ENCODE measurements at places on chromosomes 3 and 15. TPM values are rescaled to one million over a fixed set of nuclear protein-coding genes. Genes with fewer than 3 reads are reported as not detected.

The IGSF10 gene
- 1.9 TPM for total RNA-seq

The MEGF11 gene
- total RNA-seq = 0.28 TPM

The SLC15A2 gene
- 1.0 TPM for total RNA-seq

The GABRB3 gene
- total RNA-seq = 2.8 TPM

The UBAP1L gene
- 0.61 TPM for total RNA-seq

The KIF7 gene
- total RNA-seq = 2.7 TPM

DNA sequence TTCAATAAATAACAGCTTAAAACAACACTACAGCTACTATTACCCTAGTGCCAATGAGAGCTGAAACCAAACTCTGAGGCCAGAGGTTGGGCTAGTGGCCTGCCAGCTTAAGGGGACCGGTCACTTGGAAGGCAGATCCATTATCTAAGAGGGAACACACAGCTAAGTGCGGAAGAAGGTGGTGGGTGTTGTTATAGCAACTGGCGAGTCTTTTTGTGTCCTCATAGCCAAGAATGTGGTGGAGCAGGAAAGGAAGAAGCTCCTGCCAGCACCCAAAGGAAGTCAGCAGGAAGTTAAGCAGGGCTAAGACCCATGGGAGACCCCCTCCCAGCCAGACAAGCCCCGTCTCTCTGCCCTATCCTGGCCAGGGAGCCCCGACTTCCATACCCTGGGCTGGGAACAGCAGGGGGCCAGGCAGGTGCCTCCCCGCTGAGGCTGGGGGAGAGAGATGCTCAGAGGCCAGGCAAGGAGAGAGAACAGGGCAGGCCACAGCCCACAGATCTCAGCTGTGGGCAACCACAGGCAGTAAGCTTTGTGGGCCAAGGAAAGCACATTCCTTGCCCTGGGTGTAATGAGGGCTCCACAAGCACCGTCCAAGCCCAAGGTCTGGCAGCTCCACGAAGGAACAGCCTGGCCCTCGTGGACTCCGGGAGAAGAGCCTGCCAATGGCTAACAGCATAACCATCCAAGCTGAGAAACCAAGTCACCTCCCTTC, 34.0 kb upstream of the HRH1 start:
- DNase-seq = no peak
- no peaks in the 10 kb centered on the region for H3K36me3 ChIP-seq
- no peaks in the 10 kb centered on the region for H3K4me1 ChIP-seq
- no peak overlapping the region for H3K27ac ChIP-seq

- no peaks in the 10 kb centered on the region for H3K4me1 ChIP-seq
- no peaks in the 10 kb centered on the region for H3K27me3 ChIP-seq
- H3K36me3 ChIP-seq = no peaks in the 10 kb centered on the region
- DNase-seq = no peak
- no peak overlapping the region for H3K4me3 ChIP-seq
Measured at GRCh38 chr3:11509173-11510000, 134.3 kb downstream of the VGLL4 start.

DNA sequence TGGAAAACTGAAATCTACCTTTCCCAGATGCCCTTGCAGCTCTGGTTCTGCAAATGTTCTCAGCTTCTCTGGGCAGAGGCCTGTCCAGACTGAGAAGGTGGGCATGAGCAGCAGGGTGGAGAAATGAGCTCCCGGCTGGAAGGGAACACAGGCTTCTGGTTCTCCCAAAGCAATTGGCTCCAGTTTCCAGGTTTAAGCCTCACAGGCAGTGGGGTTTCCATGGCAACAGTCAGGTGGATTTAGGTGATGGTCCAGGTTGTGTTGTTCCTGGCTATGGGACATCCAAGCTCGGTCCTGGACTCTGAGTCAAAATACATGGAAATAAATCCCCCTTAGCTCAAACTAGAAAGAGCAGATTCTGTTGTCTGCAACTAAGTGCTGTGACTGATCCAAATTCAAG, 94.6 kb upstream of the IQSEC1 start:
- no peaks in the 10 kb centered on the region for H3K36me3 ChIP-seq
- no peaks in the 10 kb centered on the region for H3K27me3 ChIP-seq
- H3K27ac ChIP-seq = no peak overlapping the region
- no peak for DNase-seq

- peaks cover 10% of the 10 kb centered on the region for H3K27me3 ChIP-seq
- no peak for DNase-seq
- no peaks in the 10 kb centered on the region for H3K36me3 ChIP-seq
- H3K27ac ChIP-seq = no peak overlapping the region
- no peaks in the 10 kb centered on the region for H3K4me1 ChIP-seq
Measured at GRCh38 chr15:77720173-77720572, 87.5 kb upstream of the LINGO1 start.

DNA sequence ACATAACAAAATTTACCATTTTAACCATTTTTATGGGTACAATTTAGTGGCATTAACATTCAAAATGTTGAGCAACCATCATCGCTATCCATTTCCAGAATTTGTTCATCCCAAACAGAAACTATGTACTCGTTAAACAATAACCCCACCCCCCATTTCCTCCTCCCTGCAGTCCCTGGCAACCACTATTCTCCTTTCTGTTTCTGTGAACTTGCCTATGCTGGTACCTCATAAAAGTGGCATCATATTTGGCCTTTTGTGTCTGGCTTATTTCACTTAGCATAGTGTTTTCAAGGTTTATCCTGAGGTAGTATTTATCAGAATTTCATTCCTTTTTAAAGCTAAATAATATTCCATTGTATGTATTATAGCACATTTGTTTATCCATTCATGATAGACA, 32.4 kb downstream of the C3orf80 start:
- H3K4me3 ChIP-seq = no peak overlapping the region
- peaks cover 7% of the 10 kb centered on the region for H3K36me3 ChIP-seq
- H3K27me3 ChIP-seq = no peaks in the 10 kb centered on the region
- no peak for DNase-seq
- no peaks in the 10 kb centered on the region for H3K4me1 ChIP-seq

GRCh38 chr3:76652524-76652923, 387.4 kb upstream of the ROBO2 start:
- no peak overlapping the region for H3K4me3 ChIP-seq
- H3K36me3 ChIP-seq = no peaks in the 10 kb centered on the region
- H3K4me1 ChIP-seq = no peaks in the 10 kb centered on the region
- no peak for DNase-seq
- H3K27ac ChIP-seq = no peak overlapping the region

DNA sequence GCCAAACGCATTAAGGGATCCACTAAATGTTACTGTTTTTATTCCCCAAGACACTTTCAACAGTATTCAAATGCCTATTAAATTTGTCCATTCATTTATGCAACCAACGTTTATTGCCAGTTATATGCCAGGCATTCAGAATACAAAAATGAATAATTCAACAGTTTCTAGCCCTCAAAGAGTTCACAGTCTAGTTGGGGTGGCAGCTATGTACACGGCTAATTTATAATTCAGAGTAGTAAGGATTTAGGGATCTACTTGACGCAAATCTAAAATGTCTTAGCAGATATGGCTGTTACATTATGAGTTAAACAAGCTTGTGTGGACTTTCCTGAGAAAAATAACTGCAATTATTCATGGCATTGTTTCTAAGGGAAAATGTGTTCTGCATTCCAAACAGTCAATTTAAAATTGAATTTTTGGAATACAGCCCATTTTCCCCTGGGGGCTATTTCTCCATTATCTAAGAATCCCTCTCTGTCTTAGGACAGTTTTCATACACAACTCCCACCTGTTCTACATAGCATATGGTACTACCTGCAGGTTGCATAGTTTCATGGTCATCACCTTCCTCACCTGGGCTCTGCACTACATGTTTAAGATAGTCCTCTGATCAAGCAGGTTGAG, 11.5 kb upstream of the MSL2 start:
- no peaks in the 10 kb centered on the region for H3K36me3 ChIP-seq
- DNase-seq = no peak
- H3K4me1 ChIP-seq = no peaks in the 10 kb centered on the region
- no peak overlapping the region for H3K27ac ChIP-seq
- H3K27me3 ChIP-seq = no peaks in the 10 kb centered on the region

- H3K36me3 ChIP-seq = no peaks in the 10 kb centered on the region
- H3K4me1 ChIP-seq = no peaks in the 10 kb centered on the region
Measured at GRCh38 chr3:162632672-162633071, 1136.1 kb downstream of the OTOL1 start.

DNA sequence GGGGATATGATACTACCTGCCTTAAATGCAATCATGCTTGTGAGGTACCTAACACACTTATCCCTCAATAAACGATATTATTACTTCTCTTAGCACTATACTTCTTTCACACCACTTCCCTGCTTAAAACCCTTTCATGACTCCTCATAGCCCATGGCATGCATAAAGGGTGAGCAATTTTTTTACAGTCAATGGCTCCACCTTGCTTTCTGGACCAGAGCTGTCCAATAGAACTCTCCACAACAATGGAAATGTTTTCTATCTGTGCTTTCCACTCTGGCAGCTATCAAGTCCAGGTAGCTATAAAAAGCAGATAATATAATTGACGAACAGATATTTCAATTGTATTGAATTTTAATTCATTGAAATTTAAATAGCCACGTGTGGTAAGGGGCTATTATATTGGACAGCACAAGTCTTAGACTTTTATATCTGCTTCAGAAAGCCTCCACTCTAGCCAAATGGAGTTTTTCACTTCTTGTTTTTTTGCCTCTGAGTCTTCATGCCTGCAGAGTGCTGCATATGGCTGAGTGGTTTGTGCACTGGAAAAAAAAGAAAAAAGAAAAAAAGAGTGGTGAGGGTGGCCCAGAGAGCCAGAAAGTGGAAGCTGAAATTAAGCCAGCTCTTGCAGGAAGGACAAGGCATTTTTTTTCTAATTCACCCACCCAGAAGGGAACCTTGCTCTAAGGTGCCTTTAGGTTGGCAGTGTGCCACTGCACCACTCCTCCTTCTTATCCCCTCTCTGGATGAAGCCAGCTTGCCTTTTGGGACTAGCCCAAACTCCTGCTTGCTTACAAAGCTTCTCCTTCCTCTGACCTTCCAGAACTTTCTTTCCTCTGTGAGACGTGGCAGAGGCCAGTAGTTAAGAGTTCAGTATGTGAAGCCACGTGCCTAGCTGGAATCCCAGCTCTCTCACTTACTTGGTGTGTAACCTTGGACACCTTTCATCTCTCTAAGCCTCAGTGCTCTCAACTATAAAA, 239.0 kb upstream of the LRTM1 start:
- H3K27me3 ChIP-seq = no peaks in the 10 kb centered on the region
- no peak overlapping the region for H3K27ac ChIP-seq
- no peaks in the 10 kb centered on the region for H3K36me3 ChIP-seq
- DNase-seq = no peak
- no peak overlapping the region for H3K4me3 ChIP-seq

GRCh38 chr3:60967141-60967540, 284.1 kb downstream of the FHIT start:
- H3K27me3 ChIP-seq = no peaks in the 10 kb centered on the region
- H3K4me3 ChIP-seq = no peak overlapping the region
- H3K36me3 ChIP-seq = no peaks in the 10 kb centered on the region
- no peak overlapping the region for H3K27ac ChIP-seq
- H3K4me1 ChIP-seq = no peaks in the 10 kb centered on the region

- H3K36me3 ChIP-seq = peaks cover 6% of the 10 kb centered on the region
- H3K27ac ChIP-seq = no peak overlapping the region
- H3K27me3 ChIP-seq = no peaks in the 10 kb centered on the region
- DNase-seq = no peak
- H3K4me1 ChIP-seq = no peaks in the 10 kb centered on the region
Measured at GRCh38 chr3:155772801-155773200, 27.9 kb upstream of the PLCH1 start.

GRCh38 chr3:9122732-9123364, 126.6 kb downstream of the SRGAP3 start:
- no peaks in the 10 kb centered on the region for H3K4me1 ChIP-seq
- H3K27me3 ChIP-seq = no peaks in the 10 kb centered on the region
- DNase-seq = no peak
- H3K36me3 ChIP-seq = no peaks in the 10 kb centered on the region
- H3K4me3 ChIP-seq = no peak overlapping the region

DNA sequence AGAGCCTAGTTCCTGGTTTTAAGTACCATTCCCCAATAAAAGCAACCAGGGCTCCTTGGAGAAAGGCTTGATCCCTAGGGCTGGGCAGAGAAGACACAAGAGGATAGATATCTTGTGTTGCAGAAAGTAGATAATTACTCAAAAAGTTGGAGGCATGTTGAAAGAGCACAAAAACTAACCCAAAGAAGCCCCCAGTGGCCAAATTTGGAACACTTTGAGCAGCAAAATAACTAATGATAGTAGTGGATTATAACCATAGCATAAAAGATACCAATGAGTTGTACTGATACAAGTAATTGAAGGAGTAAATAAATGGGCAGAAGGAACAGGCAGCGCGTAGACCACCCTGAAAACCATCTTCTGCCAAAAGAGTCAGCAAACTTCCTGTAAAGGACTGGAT, 12.0 kb downstream of the EXOSC7 start:
- no peak overlapping the region for H3K4me3 ChIP-seq
- DNase-seq = no peak
- no peaks in the 10 kb centered on the region for H3K27me3 ChIP-seq
- no peak overlapping the region for H3K27ac ChIP-seq
- H3K36me3 ChIP-seq = peaks cover 38% of the 10 kb centered on the region

- H3K27ac ChIP-seq = no peak overlapping the region
- DNase-seq = no peak
- no peak overlapping the region for H3K4me3 ChIP-seq
- no peaks in the 10 kb centered on the region for H3K36me3 ChIP-seq
Measured at GRCh38 chr15:101542306-101543025, 53.0 kb upstream of the PCSK6 start.
